ENCODE measurements at places on chromosomes 5 and 9.

- DNase-seq, result no peak
Measured at GRCh38 chr9:74771672-74772071, 116.0 kb downstream of the TRPM6 start.

DNA sequence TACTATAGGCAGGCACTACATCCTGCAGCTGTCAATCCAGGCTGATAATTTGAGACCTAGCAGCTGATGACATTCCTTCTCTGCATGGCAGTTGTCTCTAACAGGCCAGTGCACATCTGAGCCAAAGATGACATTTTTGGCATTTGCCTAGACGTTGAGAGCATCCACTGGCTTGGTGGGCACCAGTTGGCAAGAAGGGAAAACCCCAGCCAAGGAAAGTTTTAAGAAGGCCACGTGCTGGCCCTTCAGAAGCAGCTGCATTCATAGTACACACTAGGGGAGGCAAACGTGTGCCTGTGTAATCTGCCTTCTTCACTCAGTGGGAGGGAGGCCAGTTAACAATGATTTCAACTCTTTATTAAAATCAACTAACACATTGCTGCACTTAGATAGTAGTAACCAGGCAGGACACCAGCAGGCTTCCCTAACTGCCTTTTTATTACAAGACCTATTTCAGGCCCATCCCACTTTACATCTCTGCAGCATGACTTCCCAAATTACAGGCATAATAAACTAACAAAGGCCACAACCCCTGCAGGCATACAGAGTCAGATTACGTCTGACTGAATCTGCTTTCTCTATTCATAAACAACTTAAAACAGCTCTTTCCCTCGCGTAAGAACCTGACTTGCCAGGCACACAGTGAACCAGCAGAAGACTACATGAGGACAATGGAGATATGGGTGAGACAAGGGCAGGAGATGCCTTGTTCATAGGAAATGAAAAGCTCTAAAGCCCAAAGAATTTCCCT lies 576.3 kb downstream of the PDE4D start:
- peak; percentile 31 for DNase-seq

- DNase-seq, result peak; percentile 11
Measured at GRCh38 chr5:129593525-129593924, 133.4 kb downstream of the ADAMTS19 start.

DNA sequence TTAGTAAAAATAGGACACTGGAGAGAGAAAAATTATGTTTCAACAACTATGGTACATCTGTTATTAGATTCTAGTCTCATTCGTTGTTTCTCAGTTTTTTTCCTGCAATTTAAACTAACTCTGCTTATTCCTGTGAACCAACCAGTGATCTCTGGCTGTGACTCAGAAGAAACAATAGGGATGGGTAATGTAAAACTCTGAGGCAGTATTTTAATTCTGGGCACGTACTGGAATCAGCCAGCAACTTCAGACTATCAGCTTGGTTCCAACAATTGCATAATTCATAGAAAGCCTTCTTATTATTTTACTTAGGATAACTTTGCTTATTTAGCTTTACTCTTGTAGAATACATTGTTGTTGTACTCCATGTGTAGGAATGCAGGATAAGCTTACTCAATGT lies 28.8 kb downstream of the MLLT3 start:
- DNase-seq, result peak; percentile 8

- DNase-seq, result no peak
Measured at GRCh38 chr9:26247861-26248260, 569.6 kb upstream of the TUSC1 start.

DNA sequence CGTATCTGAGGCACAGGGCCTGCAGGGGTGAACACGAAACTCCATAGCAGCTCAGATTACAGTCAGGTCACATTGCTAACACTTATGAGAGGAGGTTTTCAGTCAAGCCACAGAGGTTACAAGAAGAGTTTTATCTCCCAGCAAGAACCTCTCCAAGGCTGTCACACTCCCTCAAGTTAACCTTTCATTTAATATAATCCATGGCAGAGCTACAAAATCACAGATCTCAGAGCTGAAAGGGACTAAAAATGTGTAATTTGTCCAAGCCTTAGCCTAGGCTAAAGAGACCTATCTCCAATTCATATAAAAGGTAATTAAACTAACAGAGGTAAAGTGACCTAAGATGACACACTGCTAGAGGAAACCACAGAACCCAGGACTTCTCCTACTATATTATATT lies 57.2 kb downstream of the MLANA start:
- no peak for DNase-seq

DNA sequence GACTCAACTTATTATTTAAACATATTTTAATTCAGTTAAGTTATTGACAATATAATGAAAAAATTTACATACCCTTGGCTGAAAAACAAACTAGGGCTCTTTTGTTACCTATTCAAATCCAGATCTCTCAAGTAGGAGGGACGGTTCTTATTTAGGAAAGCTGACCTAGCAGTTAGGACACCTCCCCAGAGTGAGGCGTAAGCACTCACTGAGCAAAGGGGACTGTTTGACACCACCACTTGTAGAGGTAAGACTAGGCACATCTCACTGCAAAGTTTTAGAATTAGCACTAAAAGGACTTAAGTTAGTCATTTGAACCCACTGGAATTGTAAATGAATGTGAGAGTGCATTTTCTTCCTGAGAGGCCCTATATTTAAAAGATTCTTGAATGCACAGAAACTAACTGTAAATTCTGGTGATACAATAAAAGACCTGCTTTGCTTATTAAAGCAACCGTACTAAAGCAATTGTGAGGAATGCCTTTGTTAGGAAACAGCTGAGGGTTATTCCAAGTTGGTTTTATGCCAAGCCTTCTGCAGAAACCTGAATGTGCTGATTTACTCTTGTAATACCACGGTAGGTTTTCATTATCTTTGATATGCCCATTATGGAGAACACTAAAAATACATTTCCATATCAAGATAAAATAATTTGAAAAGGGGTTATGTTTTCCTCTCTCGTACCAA lies 16.2 kb downstream of the HACD4 start:
- DNase-seq, result no peak

- no peak for DNase-seq
Measured at GRCh38 chr5:22612928-22613327, 240.2 kb downstream of the CDH12 start.

DNA sequence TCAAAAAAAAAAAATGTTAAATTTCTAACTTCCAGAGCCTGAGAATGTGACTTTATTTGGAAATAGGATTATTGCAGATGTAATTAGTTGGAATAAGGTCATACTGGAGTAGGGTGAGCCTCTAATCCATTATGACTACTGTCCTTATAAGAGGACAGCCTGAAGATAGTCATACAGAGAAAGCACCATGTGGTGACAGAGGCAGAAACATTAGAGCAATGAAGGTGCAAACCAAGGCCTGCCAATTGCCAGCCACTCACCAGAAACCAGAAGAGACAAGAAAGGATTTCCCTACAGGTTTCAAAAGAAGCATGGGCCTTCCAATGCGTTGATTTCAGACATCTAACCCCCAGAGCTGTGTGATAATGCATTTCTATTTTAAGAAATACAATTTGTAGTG lies 659.2 kb upstream of the CHD1 start:
- no peak for DNase-seq

DNA sequence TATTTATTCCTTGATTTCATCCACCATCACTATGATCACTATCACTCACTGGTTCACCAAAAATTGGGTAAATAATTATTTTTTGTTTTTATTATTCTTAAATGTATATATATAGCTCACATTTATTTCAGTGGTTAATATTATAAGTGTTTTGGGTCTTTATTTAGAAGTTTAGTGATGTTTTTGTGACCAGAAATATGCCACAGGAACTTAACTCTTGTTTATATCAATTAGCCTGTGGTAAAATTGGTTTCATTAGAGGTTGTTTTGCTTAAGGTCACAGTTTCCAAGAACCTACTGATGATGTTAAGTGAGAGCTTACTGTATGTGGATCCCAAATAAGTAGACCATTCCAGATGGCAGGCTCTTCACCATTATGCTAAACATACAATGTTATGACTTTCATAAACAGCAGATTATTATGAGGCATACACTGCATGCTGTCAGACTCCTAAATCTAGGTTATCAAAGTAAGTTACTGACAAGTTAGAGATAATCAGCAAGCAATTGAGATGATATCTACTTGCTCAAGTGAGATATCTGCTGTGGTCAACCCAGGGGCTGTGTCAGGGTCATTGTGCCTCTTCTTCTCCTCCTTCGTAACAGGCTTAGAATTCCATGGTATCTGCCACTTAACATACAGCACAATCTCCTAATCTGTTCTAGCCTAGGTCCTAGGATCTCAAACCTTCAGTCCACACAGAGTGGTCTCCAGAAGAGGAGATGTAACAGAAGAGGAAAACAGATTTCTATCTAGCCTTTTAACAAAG lies 57.6 kb downstream of the NR3C1 start:
- no peak for DNase-seq

GRCh38 chr5:80870442-80870841 lies 89.7 kb upstream of the RASGRF2 start:
- DNase-seq, result no peak

DNA sequence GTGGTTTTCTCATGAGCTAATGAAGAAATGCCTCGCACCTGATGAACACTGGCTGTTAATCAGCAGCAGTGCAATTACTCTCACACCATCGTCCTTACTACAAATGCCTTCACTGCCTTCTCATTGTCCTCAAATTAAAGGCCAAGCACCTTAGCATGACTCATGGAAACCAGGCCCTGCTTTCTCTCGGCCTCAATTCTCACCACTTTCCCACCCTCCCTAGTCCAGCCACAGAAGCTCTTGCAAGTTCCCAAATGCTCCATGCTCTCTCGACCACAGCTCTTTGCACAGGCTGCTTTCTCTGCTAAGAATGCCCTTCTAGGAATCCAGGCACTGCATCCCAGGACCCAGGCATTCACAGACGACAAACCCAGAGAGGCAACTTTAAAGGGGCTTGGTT lies 94.6 kb upstream of the KLF4 start:
- no peak for DNase-seq

DNA sequence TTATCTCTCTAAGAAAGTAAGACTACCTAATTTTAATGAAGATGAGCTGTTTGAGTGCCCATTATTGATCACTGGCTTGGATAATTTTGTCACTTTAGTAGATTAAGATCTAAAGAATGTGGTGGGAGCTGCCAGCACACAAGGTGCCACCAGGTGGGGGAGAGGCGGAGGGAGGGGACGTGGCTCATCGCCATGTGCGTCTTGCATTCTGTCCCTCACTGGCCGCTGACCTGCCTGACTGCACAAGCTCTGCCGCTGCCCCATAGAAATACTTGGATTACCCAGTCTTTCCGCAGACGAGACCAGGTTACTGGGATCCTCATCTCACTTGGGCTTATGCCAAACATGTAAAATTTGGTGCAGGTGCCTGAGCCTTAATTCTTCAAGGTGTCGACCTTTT lies 37.6 kb downstream of the RHOBTB3 start:
- DNase-seq, result no peak

DNA sequence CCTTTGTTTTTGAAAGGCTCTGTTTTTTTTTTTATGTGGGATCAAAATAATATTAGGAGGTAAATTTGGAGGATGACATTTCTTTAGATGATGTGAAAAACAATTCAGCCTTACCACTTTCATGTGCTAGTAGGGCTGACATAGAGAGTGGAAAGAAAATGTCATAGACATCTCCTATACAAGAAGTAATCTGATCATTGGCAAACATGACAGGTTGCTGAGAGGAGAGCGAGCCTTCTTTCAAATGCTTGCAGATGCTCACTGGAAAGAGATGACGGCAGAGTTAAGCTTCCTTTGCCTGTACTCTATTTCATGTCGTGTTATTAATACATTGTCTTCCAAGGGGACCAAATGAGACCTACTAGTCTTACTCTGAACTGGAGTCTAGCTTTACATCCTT lies 160.1 kb upstream of the DAP start:
- DNase-seq, result no peak

GRCh38 chr9:78074385-78075291 lies 43.0 kb upstream of the GNAQ start:
- no peak for DNase-seq

DNA sequence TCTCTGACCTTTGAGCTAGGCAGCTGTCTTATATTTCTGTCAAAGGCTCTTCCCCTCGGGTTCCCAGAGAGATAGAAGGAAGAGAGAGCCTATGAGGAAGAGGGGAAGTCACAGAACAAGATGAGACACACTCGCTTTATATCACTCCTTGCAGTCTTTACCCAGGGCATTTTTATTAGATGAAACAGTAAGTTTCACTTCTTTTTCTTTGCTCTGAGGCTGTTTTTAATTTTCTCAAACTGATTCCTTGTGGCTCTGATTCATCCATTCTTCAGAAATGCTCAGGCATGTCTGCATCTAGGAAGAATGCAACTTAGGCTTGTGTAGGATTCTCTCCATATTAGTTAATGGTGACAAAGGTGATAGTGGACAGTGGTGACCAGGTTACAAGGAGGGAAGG lies 132.9 kb upstream of the CHD1 start:
- DNase-seq, result no peak

DNA sequence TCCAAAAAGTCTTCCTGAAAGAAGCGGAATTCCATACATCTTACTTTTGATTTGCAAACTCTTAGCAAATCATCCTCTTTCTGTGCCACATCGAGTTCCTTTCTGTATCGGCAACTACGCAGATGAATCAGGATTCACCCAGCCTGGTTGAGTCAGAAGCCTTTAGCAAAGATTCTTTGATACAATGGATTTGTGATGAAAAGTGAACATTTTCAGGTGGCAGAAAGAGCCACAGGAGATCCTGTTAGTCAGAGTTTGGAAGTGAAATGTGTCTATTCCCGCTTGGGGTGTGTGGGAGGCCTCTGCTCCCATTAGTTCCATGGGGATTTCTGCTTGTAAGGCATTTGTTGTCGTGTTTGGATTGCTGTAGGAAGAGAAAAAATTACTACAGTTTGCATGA lies 351.8 kb upstream of the WWC1 start:
- DNase-seq, result no peak

DNA sequence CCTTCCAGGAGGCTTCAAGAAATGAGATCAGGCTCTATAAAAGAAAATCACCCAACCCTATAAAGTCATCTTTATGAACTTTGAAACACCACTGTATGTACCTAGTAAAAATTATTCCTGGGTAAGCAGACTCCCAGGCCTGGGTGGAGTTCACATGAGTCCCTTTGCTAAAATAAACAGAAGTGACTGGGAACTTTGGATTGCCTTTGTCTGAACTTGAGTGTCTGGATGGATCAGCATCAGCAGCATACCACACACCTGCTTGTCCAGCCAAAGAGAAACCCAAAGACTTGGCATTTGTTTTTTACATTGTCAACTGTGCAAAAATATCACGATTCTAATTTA lies 79.6 kb upstream of the CDKN2B start:
- no peak for DNase-seq

- DNase-seq, result no peak
Measured at GRCh38 chr5:10580531-10581423, 16.9 kb downstream of the ANKRD33B start.

- peak; percentile 89 for DNase-seq
Measured at GRCh38 chr5:132439521-132440089, 51.0 kb downstream of the IRF1 start.

DNA sequence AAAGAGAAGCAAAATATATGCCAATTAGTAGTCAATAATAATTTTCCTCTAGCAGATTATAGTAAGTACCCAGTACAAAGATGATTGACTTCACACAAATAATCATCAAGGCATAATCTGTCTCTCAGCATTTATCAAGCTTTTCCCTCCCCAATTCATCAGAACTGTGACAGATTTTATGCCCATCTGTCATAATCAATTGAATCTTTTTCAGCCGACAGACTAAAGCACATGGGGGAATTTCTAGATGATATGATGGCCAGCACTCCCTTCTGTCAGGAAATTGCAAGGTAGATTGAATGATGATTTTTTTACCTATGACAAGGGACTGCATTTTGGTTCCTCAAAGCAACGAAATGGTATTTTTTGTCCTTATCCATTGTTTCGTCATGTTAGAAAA lies 227.1 kb upstream of the CYLC2 start:
- no peak for DNase-seq
